SK-MEL-5 (cell line): ENCODE measurements at places on chromosomes 13 and 19. TPM values are rescaled to one million over a fixed set of nuclear protein-coding genes. Genes with fewer than 3 reads are reported as not detected.

DNA sequence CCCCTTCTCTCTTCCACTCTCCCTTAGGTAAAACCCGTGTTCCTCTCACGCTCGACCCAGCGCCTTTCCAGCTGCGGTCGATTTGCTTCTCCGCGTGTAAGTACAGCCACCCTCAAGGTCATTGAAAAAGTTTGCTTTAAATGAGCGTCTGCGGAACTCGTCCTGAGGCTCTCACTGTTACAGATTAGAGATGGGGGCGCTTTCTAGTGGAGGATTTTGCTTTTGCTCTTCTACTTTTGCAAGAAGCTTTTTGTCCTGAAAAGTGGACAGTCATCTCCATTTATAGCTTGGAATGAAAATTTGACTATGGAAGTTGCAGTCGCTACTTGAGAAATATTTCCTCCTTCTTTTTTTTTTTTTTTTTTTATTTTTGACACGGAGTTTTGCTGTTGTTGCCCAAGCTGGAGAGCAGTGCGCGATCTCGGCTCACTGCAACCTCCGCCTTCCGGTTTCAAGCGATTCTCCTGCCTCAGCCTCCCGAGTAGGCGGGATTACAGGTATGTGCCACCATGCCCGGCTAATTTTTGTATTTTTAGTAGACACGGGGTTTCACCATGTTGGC is 595 bp upstream of the RAB20 start:
- DNase-seq: no peak

- DNase-seq: no peak
Measured at GRCh38 chr19:35432911-35433310, 15.1 kb upstream of the FFAR2 start.

The ZNF473 gene
- 11.1 and 14.5 TPM in 2 replicates for total RNA-seq

GRCh38 chr19:23784274-23784673 is 25.6 kb upstream of the ZNF681 start:
- no peak for DNase-seq

DNA sequence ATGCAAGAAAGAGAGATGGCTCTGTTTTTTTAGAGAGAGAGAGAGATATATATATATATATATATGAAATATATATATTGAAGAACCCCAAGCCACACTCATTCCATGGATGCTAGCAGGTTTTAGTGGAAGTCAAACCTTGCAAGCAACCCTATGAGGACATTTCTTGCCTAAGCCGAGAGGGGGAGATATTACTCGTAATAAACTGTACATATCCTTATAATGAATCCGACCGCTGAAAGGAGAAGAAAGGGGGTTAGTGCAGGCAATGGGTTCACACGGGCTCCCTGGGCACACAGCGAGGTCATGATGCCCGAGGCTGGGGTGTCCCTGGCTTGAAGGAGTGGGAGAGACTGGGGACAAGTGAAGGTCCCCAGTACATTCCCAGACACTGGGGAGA is 78.3 kb downstream of the IER2 start:
- DNase-seq: peak; percentile 52

The CCDC9 gene
- 2.5 and 5.0 TPM in 2 replicates for total RNA-seq

The GIPC3 gene
- total RNA-seq: 0.29 and 0.45 TPM in 2 replicates

DNA sequence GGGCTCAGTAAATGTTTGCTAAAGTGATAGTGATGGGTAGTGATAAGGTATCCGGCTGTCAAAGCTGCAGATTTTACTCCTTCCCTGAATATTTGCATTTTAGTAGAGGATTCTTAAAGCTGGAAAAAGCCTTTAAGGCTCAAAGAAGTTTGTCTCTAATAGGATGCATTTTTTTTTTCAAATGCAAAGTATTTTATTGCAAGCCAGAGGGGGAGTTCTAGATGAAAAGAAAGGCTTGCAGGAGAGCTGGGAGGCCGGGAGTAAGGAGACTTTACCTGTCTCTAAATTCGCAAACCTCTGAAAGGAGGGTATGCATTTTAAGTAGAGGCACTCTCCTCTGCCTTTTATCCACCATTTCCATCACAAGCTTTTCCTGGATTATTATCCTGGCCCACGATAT is 100.7 kb upstream of the FNDC3A start:
- DNase-seq: no peak

GRCh38 chr13:114058051-114058867 is 74.2 kb downstream of the RASA3 start:
- DNase-seq: no peak

- no peak for DNase-seq
Measured at GRCh38 chr13:51255556-51255955, 33.4 kb downstream of the FAM124A start.

DNA sequence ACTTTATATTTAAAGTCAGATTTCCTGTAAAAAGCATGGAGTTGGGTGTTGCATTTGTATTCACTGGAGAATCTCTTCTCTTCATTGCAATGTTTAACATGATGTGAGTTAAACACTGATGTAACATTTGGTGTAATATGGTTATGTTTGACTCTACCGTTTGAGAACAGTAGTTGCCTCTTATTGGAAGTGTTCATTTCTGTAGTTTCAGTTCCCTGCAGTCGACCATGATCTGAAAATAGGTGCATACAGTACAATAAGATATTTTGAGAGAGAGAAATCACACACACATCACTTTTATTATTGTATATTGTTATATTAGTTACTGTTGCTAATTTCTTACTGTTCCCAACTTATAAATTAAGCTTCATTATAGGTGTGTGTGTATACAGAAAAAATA is 105.2 kb upstream of the SPACA7 start:
- DNase-seq: no peak

DNA sequence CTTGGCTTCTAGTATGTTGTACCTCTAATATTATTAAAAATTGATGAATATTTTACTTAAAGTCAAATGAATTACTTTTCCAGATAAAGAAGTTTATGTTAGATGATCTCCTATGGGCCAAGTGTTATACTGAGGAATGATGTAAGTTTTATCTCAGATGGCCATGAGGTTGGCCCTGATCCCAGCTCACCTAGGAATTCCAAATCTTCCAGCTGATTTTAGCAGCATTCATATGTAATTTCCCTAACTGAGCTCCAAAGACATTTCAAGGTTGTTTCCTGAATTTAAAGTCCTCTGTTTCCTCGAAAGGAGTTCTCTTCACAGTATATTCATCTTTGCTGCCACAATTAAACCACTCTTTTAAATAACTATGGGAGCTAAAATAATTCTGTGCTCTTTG is 1670.4 kb upstream of the SPRY2 start:
- no peak for DNase-seq

DNA sequence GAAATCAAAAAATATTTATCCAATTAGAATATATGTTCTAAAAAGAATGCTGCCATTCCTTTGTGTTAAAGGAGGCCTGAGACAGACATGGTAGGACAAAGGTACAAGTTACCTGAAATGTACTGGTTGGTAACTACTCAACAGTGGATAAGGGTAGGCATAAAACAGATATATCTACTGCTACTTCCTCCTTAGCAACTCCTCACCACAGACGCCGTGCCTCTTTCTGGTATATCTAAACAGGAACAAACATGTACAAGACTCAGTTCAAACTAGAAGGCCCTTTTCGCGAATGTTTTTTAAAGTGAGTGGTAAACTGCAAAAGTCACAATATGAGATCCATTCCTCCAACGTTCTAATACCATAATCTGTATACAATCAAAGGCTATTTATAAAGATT is 86.9 kb downstream of the TBC1D4 start:
- no peak for DNase-seq

DNA sequence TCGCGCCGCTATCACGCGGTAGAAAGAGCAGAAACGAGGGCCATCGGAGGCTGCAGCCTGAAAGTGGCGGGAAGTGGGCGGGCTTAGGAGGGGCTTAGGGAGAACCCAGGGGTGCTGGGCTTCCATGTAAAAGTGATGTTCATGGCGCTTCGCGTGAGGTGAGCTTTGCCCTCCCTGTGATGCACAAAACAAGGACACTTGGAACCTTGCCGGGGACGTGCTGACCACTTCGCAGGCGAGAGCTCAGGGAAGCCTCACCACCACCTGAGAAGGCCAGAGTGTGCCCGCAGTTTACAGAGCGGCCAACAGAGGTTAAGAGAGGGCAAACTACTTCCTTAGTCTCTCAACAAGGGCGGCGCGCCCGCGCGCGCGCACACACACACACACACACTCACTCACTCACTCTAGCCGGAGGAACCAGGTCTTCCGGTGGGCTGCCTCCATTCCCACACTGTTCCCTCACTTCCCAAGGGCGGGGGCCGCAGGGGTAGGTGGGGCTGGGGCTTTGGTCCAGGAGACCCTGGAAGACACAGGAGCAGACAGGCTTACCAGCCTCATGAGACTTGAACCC is 651 bp downstream of the GAPDHS start:
- no peak for DNase-seq

The FGF21 gene
- total RNA-seq: not detected in 2 replicates

The CGB2 gene
- not detected in 2 replicates for total RNA-seq

The ELSPBP1 gene
- 7.3 and 8.6 TPM in 2 replicates for total RNA-seq

DNA sequence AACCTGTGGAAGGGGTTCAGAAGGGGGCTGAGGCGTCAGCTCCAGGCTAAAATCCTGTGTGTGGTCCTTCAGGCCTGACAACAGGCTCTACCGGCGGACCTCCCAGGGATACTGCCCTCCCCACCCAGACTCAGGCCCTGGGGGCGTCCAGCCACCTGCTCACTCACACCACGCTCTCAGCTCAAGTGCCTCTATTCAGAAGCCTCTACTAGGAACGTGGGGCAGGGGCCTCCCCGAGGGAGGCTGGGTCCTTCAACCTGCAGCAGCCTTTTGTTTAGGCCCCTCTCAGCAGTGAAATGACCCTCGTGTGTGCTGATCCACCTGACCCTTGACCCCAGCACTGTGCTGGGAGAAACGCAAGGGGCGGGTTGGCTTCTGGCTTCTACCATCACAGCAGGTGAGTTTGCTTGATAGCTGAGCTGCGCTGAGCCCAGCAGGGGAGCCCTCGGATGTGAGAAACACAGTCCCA is 10.6 kb downstream of the PLPP2 start:
- DNase-seq: no peak

DNA sequence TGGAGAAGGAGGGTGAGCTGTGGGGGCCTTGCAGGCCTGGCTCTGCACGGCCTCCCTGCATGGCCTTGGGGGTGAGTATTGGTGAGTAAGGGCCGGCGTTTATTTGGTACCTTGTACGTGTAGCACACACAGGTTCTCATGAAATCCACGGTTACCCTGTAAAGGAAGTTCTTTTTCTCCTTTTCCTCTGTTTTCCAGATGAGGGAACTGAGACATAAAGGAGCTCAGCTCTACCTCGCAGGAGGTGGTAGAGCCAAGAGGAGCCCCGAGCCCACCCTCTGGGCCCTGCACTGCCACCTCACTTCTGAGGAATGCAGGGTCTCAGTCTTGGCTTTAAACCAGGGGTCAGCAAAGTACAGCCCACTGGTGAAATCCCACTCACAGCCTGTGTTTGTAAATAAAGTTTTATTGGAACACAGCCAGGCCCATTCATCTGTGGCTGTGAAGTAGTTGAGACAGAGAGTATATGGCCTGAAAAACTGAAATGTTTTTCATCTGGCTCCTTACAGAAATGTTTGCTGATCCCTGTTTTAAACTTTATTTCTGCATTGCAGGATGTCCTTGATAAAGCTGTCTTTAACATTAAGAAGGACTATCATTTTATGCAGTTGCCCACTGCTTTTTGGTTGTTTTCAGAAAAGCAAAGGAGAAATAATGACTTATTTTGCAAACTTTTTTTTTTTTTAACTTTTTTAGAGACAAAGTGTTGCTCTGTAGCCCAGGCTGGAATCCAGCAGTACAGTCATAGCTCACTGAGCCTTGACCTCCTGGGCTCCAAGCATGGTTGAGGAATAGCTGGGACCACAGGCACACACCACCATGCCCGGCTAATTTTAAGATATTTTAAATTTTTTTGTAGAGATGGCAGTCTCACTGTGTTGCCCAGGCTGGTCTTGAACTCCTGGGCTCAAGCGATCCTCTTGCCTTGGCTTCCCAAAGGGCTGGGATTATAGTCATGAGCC is 6.4 kb downstream of the EPN1 start:
- no peak for DNase-seq

The PSENEN gene
- 51.5 and 56.0 TPM in 2 replicates for total RNA-seq

The PRR12 gene
- 0.87 and 1.8 TPM in 2 replicates for total RNA-seq

DNA sequence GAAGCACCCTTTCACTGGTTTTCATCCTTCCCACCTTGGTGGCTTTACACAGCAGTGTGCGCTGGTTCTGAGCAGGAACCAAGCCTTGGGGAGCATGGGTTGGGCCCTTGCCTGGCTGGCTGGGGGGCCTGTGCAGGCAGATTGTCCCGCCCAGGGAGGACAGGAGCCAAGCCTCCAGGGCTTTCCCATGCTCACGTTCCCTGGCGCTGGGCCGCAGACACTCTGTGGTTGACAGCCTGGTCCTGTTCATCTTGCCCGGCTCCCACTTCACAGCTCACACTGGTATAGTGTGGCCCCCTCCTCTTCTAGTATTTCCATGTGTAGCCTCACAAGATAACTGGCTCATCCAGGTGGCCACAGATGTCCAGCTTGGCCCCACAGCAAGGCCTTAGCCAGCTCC is 4.6 kb upstream of the CCNE1 start:
- DNase-seq: no peak

The TUBB4A gene
- 19.8 and 24.0 TPM in 2 replicates for total RNA-seq

- no peak for DNase-seq
Measured at GRCh38 chr13:106063591-106064313, 471.7 kb downstream of the EFNB2 start.

The S1PR5 gene
- 2.6 and 3.2 TPM in 2 replicates for total RNA-seq

DNA sequence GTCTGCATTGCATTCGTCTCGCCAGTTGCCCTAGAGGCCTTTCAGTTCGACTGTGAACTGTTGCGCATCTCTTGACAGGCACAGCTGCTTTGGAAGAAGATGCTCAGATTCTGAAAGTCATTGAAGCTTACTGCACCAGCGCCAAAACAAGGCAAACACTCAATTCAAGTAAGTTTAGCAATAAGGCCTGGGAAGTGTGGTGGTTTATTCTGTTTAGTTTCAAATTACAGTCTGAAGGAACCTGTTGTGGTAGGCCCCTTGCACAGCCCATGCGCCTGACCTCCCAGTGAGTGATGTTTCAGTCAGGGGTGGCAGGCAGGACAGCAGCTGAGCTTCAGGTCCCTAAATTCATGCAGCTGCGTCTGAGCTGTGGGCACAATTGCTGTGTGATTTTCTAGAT is 32.2 kb upstream of the TEX29 start:
- DNase-seq: no peak

The ZNF738 gene
- total RNA-seq: 1.8 and 2.4 TPM in 2 replicates

The ZNF625 gene
- total RNA-seq: 1.6 and 1.9 TPM in 2 replicates

The DLEU7 gene
- total RNA-seq: not detected in 2 replicates

The PBX4 gene
- total RNA-seq: 0.34 and 0.96 TPM in 2 replicates

The RASGRP4 gene
- not detected in 2 replicates for total RNA-seq

GRCh38 chr19:10729411-10729810 is 11.5 kb downstream of the DNM2 start:
- DNase-seq: no peak

- DNase-seq: no peak
Measured at GRCh38 chr13:110065780-110066179, 241.2 kb downstream of the COL4A1 start.

DNA sequence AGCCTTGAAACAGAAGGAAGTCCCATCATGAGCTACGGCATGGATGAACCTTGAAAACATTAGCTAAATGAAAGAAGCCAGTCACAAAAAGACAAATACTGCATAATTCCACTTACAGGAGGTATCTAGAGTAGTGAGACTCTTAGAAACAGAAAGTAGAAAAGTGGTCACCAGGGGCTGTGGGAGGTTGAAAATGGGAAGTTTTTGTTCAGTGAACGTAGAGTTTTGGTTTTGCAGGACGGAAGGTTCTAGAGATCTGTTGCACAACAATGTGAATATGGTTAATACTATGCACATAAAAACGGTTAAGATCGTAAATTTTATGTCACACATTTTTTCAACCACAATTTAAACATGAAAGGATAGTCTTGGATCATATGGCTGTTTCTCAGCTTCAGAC is 11.9 kb upstream of the SLC10A2 start:
- no peak for DNase-seq

- DNase-seq: no peak
Measured at GRCh38 chr13:99290894-99291293, 16.3 kb downstream of the GPR183 start.

The VMAC gene
- total RNA-seq: 6.0 and 6.6 TPM in 2 replicates

The S1PR4 gene
- total RNA-seq: 0.24 TPM in 1 of 2 replicates, not detected in the other

The LRRC63 gene
- total RNA-seq: 0.82 and 1.1 TPM in 2 replicates

The JUND gene
- 21.7 and 29.2 TPM in 2 replicates for total RNA-seq
